Ureter (tissue), 1 donor: ENCODE measurements at places on chromosomes 5 and 9.

GRCh38 chr5:173567548-173567947, 48.9 kb downstream of the BOD1 start:
- no peak for DNase-seq

GRCh38 chr5:148454576-148454975, 70.8 kb downstream of the FBXO38 start:
- DNase-seq, result no peak

GRCh38 chr5:112232667-112233066, 186.4 kb downstream of the EPB41L4A start:
- no peak for DNase-seq

- no peak for DNase-seq
Observed at GRCh38 chr9:131728546-131728910, 11.3 kb downstream of the RAPGEF1 start.

- DNase-seq, result no peak
Observed at GRCh38 chr9:98008764-98009163, 25.6 kb downstream of the ANP32B start.

DNA sequence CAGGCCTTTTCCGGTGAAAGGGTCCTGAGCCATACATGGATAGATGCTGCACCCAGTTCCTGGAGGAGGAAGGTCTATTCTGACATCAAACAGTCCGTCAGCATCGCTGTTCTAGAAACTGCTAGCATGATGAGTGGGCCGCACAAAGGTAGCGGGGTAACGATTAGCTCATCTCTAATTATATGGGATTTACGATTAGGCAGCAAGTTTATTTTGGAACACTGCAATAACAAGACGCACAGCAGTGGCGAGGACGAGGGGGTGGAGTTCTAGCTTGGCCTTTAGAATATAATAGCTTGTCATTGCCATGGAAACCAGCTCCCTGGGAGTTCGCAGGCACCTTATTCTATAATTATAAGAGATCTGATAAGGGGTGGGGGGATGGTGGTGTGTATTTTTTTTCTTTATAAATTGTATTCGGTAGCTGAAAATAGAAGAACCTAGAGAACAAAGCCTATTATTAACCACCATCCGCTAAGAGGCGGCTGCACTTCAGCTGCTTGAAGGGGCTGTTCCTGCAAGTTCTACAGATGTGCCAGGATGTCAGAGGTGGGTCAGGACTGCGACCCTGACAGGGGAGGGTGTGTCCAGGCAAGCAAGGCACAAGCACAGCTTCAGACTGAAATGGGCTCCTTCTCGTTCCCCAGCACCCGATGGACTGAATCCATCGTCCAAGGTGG, 311.0 kb downstream of the AGTPBP1 start:
- DNase-seq, result no peak

DNA sequence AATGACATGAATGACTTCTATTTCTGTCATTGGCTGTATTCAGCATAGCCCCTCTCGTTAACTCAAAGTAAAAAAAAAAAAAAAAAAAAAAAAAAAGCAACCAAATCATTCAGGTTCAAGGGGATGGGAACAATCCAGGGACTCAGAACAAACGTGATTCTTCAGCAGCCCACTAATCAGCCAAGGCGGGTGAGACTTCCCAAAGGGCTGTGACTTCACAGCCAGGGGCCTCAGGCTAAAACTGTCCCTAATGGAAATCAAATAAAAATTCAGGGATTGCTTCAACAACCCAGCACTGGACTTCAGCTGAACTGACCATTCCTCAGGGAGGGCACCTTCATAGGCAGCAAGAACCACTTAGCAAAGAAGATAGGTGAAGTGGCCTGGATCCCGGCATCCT, 86.2 kb upstream of the FAM169A start:
- no peak for DNase-seq

DNA sequence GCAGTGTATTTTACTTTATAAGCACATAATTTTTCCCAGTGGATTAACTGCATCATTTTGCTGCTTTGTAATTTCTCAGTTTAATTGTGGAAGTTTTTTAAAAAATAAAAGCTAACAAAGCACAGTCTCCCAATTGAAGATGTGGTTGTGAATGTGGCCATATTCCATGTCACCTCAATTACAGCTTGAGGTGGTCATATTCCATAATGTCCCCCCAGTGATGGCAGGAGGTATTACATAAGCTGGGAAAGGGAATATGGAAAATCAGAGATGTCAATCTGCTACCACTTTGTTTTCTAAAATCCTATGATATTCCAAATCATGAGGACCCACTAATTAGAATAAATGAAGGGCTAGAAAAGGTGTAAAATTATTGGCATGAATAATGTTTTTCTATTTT, 1672.0 kb upstream of the CDH9 start:
- no peak for DNase-seq

DNA sequence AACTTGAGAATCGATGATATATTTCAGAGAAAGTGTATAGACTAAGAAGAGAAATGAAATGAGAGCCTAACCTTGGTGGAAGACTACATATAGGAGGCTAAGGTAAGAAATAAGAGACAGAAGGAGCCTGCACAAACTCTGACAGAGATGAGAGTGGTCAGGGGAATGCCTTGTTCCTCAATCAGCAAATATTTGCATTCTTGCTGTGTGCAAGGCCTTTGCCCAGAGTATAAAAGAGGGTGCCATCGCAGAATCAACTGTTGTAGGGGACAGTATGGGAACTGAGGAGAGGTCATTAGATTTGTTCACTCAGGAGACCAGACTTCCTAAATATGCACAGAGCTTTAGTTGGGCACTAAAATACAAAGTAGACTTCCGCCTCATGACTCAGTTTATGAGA, 137.2 kb downstream of the ATG10 start:
- DNase-seq, result no peak

DNA sequence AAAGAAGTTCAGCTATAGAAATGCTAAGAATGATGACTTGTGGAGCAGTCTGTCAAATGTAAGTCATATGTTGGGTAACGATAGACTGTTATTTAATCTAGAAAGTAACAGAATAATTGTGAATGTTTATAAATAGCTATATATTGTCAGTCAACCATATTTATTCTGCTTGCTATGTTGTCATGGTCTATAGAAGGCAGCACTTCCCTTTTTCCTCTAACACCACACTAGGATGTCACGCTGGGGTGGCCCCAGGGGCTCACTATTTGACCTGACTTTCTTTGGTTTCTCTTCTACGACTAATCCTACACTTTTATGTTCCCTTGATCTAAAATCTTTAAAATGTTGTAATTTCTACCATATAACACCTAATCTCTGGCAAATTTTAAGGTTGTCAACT, 20.5 kb downstream of the ERAP2 start:
- DNase-seq, result no peak

DNA sequence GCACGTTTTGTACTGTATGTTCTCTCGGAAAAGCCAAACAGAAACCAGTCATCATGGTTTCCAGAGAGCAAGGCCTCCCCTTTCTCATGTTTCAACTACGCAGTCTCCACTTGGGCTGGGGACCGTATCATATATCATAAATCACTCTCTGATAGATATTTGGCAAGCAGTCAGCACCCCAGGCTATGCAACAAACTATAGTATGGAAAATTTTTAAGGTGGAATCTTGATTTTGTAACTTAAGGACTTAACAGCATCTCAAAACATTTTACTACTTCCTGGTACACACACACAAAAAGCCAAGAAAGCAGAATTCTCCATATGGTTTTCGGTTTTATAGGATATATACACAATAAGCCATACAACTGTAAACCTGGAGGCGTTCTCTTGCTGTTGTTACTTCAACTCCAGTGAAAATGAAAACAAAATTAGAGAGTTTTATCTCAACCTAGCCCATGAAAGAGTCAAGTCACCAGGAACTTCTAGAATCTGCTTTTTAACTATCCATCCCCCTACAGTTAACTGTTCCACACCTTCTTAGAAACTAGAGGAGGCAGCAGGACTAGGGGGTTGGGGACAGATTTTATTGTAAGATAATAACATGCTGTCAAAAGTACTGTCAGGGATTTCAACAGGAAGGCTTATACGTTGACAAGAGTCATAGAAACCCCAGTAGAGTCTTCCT, 283.4 kb downstream of the NFIB start:
- DNase-seq, result peak; percentile 50

DNA sequence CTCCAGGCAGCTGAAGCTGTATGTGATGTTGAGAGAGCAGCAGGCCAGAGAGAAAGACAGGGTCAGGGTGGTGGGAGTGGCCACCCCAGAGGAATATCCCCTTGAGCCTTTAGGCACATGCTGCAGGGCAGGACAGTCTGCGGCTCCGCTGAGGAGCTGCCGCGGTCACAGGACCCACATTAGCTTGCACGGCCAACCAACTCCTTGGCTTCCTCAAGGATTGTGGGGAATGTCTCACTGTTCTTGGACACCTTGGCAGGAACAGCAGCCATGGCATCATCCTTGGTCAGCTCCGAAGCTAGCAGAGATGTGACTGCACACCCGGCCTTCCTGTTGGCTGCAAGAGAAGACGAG, 27.8 kb downstream of the PCDHGC5 start:
- DNase-seq, result no peak

GRCh38 chr5:172931001-172931536, 28.2 kb upstream of the RPL26L1 start:
- no peak for DNase-seq

- DNase-seq, result peak; percentile 81
Observed at GRCh38 chr9:134422301-134423090, 96.2 kb downstream of the RXRA start.

DNA sequence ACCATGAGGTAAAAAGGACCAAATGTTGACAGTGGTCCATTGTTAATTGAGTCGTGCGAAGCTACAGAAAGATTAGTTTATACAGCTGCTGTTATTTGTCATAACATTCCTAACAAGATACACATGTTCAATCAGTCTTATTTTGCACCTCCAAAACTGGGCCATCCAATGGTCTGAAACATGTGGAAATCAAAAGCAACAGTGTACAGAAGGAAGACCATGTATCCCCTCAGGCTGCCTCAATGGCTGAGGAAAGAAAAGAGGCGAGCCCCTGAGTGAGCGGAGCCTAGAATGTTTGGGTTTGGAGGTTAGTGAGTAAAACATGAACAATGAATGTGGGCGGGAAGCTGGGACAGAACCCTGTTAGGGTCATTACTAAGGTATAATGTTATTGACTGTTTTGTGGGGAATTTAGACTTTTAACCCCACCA, 35.6 kb downstream of the NFIB start:
- no peak for DNase-seq

DNA sequence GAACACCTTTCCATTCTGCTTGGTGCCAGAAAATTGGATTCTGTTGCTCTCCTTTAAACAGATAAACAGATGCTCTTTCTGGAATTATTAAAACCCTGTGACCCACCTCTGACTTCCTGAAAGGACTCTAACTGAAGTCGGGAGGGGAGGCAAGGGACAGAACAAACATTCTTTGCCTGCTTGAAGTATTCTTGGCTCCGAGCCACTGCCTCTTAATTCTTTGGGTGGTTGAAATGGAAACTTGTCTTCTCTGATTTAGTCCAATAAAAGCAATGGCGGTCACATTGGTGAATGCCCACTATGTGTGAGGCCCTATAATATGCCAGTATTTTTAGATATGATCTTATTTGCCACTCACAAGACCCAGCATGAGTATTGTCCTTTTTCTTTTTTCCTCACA, 236.8 kb downstream of the SLIT3 start:
- peak; percentile 49 for DNase-seq

GRCh38 chr9:14198047-14198840, 115.7 kb downstream of the NFIB start:
- no peak for DNase-seq

- no peak for DNase-seq
Observed at GRCh38 chr5:178237431-178238312, 5.1 kb upstream of the PHYKPL start.

DNA sequence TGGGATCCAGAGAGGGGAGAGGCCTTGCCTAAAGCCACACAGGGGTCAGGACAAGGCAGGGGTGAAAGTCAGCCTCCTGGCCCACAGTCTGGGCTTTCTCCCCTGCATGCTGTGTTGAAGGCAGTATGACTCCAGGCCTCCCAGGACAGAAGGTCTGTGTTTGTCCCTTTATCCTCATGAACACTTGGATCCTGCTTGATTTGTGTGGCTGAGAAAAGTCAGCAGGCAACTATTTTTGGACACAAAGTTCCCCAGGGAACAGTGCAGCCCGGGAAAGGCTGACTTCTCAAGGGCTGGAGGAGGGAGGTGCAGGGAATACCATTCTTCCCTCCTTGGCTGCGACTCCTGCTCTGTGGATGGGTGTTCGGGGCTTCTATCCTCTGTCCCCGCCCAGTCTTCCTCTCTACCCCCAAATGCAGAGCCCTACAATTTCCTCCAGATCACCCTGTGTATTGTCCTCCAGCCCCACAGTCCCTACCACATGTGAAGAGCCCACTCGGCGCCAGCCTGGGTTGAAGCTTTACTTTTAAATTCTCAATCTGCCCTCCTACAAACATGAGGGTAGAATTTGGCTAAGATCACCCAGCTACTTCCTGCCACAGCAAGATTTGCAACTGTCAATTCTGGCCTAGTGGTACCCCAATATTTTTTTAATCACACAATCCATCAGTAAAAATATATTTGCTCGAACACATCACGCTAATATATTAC, 4.1 kb downstream of the AKNA start:
- no peak for DNase-seq

DNA sequence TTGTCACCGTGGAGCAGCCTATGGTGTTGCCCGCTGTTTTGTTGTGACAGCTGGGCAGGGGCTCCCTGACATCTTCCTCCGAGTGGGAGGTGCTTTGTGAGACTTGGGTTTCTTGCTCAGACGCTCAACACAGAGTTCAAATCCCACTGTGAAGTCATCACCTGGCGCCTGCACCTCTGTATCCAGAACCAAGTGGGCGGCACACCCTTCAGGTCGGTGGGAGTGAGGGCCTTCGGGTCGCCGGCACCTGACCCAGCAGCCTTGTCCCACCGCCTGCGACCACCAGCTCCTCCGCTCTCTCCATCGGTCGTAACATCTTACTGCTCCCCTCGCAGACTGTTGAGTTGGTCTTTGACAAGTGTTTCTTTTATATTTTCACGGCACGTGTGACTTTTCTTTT, 37.6 kb upstream of the EXOC3 start:
- no peak for DNase-seq

- DNase-seq, result peak; percentile 65
Observed at GRCh38 chr5:142680605-142681259, 5.2 kb downstream of the FGF1 start.

DNA sequence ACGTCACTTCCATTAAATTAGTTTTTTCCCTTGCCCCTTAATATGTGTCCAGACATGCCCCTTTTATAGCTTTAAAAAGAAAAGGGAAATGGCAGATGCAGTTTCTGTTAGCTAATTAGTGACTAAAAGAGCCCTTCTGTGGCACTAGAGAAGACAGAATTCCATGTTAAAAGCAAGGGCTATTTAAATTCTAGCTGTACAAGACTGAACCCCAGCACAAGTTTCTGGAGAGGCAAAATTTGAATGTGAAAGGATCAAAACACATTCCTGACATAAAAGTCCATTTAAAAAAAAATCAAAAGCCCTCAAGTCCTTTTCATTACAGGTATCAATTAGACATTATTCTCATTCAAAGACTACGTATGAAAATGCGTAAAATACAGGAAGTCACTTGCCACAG, 78.7 kb downstream of the HAPLN1 start:
- no peak for DNase-seq
